Left renal pelvis (tissue), 4 donors: ENCODE measurements at places on chromosomes 13 and 19. TPM values are rescaled to one million over a fixed set of nuclear protein-coding genes. Genes with fewer than 3 reads are reported as not detected.

The ATP4A gene
- not detected for polyA plus RNA-seq

The ZNF700 gene
- 23.3 TPM for polyA plus RNA-seq

The IRF2BP1 gene
- polyA plus RNA-seq, result 20.7 TPM

The SLC6A16 gene
- polyA plus RNA-seq, result 1.8 TPM

The FGF21 gene
- not detected for polyA plus RNA-seq
